ENCODE measurements at places on chromosomes 4 and X.

- no peak for DNase-seq
These were observed 1765.8 kb downstream of the PCDH7 start for GRCh38 chr4:32485956-32486355.

GRCh38 chr4:155572106-155572703, 94.4 kb upstream of the GUCY1A1 start:
- DNase-seq: no peak

DNA sequence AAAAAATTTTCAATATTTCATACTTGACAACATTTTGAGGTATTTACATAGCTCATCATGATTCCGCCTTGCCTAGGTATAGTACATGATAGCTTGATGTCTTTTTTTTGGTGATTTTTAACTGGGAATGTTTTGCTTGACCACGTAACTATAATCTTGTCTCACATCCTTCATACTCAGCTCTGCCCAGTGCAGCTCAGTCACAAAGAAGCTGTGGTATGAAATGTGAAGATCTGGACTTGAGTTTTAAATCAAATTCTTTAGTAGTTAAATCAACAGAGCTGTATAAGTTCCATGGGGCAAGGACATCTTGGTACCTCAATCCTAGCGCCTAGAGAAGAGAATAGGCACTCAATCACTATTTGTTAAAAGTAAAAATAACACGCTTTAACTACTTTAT, 276.3 kb upstream of the DKK2 start:
- DNase-seq: no peak

GRCh38 chrX:12994321-12994720, 19.4 kb downstream of the TMSB4X start:
- no peak for DNase-seq

GRCh38 chr4:62526671-62527070, 1326.5 kb downstream of the ADGRL3 start:
- no peak for DNase-seq

DNA sequence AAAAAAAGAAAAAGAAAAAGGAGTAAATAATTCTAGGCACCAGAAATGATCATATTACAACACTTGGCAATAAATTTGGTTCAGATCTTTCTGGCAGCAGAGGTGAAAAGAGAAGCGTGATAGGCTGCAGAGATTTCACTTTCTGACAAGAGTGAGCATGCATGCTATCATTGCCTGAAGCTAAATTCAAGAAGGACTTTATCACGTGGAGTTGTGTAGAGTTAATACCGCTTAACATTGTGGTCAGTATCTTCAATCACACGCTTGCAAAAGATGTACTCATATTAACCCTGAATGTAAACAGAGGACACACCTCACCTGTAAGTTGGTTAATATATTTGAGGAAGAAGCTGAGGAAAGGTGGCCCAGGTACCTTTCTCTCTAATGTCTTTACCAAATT, 31.4 kb upstream of the RBPJ start:
- DNase-seq: no peak
